HFFc6 (cell line): ENCODE measurements at places on chromosomes 7 and 10. TPM values are rescaled to one million over a fixed set of nuclear protein-coding genes. Genes with fewer than 3 reads are reported as not detected.

GRCh38 chr7:87217983-87218653 lies 1.4 kb downstream of the TMEM243 start:
- no peak for DNase-seq

GRCh38 chr7:72504061-72504706 lies 92.0 kb upstream of the CALN1 start:
- no peak for DNase-seq

GRCh38 chr7:150959739-150960734 lies 18.1 kb downstream of the KCNH2 start:
- DNase-seq: no peak

GRCh38 chr10:121709675-121710073 lies 111.4 kb upstream of the FGFR2 start:
- DNase-seq: no peak

Gene SLC39A12
- total RNA-seq: not detected in 3 replicates

GRCh38 chr7:50690541-50691011 lies 92.1 kb downstream of the GRB10 start:
- no peak for DNase-seq

DNA sequence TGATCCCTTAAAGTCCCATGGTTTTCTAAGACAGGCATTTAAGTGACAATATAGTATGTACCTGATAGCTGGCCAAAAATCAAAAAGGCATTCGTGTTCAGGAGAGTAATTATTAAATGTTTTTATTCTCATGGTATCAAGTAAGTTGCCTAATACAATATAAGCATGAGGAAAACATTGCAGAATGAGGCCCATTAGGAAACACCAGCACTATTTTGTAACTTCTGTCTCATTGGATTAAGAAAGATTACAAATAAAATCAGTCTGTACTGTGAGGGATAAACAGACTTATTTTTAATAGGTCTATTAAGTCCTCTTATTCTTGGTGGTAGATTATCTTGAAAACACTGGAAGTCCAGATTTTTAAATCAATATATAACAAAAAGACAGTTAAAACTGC lies 110.1 kb downstream of the SNX13 start:
- DNase-seq: no peak

Gene C10orf105
- not detected in 3 replicates for total RNA-seq

- DNase-seq: no peak
These were observed 101.4 kb downstream of the MICU1 start for GRCh38 chr10:72524489-72524888.

Gene KIF20B
- 14.3 and 36.0 TPM in 2 replicates for total RNA-seq

DNA sequence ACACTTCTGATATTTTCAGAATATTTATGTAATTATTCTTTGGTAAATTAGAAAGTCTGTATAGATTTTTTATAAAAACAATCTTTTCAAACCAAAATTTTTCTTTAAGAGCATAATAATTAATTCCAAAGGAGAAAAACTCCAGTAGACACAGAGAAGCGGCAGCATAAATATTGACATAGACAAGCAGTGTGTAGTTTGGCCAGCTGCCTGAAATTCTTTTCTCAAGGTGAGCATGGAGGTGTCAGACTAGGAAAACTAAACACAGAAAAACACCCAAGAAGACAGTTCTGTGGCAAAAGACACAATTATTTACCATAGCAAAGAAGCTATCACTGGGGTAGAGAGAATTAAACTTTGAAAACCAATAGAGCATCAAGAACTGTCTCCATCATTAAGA lies 82.4 kb downstream of the KLF6 start:
- no peak for DNase-seq

DNA sequence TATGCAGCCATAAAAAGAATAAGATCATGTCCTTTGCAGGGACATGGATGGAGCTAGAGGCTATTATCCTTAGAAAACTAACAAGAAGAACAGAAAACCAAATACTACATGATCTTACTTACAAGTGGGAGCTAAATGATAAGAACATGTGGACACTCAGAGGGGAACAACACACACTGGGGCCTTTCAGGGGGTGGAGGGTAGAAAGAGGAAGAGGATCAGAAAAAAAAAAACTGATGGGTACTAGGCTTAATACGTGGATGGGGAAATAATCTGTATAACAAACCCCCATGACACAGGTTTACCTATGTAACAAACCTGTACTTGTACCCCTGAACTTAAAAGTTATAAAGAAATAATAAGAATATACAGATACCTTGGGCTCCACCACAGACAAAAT lies 514.2 kb downstream of the ARL4A start:
- no peak for DNase-seq

GRCh38 chr7:123663200-123663599 lies 7.5 kb downstream of the LMOD2 start:
- DNase-seq: no peak
